ENCODE measurements at places on chromosomes 6 and 20.
A peak's percentile ranks its signal among the peaks of the same experiment; 100 is the strongest.

DNA sequence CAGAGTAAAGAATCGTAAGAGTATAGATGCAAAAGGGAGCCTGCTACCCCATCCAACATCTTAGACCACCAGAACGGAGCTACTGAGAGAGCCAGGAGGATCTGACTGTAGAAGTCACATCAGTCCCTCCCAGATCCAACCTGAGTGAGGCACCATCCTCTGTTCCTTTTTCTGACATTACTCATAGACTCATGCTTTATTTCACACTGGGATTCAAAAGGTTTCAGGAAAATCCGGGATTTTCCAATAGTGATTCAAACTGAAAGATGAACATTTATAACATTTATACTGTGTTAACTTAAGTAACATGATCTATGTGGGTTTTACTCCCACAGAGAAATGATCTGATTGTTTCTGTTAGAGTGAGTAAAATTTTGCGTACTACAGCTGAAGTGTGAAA is 868.6 kb upstream of the GJE1 start:
- peak; percentile 30 for DNase-seq

DNA sequence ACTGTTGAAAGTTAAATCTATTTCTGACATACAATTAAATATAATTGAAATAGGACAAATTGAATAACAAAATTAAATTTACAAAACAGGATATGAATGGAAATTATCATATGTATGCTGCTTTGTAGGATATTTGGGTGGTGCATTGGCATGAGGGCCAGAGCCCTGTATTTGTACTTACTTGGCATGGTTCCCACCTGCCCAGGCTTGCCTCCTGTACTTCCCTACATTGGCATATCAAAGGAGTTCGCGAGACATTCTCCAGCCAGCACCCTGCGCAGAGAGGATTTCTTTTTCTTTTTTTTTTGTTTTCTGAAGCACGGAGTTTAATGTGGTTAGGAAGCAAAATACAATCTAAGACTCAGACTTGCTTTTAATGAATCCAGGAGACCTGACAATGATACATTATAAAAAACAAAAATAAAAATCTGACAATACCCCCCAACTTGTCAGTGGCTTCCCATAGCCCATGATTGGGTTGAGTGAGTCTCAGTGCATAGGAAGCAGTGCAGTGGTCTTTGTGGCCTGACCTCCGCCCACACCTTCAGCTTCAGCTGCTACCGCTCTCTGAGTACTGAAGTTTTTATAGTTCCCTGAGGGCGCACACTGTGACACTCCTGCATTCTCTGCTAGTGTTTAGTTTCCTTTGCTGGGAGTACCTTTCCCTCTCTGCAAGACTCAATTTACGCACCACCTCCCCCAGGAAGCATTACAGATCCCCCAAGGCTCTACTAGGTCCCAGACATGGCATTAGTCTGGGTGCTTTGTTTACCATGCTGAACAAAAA is 440.8 kb downstream of the UTRN start:
- no peak for DNase-seq

- DNase-seq, result no peak
Measured at GRCh38 chr6:74447013-74447412, 751.0 kb downstream of the CD109 start.

GRCh38 chr6:34321821-34322220 is 70.6 kb downstream of the NUDT3 start:
- no peak for DNase-seq

DNA sequence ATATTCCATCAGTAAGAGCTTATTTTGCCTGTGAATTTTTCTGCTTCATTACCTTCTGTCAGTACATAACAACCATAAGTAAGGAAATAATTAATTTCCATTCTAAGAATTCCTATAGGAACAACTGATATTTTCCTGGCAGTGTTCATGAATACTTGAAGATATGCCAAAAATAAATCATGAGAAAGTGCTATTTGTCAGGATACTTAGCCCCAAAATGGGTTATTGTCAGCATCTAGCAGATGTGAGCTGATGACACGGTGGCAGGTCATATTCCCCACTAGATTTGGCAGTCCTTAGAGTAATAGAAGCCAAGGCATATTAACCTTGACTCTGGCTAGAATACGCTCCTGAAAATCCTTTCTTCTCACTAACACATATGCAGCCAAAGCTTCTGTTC is 43.2 kb upstream of the CRISP1 start:
- DNase-seq, result no peak

- DNase-seq, result no peak
Measured at GRCh38 chr20:61328911-61329558, 77.0 kb downstream of the CDH4 start.

- no peak for DNase-seq
Measured at GRCh38 chr20:57247292-57247965, 19.0 kb downstream of the BMP7 start.

DNA sequence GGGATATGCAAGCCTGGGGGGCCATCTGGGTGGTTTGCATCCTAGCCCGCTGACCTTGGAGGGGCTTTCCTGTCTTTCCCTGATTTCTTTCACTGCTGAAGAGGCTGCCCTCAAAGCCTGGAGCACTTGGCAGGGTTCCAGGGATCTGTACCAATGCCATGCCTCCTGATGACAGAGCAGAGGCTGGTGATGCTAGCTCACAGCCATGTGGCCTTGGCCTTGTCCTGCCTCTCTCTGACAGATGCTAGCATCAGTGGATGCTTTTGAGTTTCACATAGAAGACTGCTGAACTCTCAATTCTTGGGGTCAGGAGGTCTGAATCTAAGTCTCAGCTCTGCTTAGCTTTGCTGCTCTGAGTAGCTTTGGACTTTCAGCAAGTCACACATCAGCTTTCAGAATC is 21.9 kb upstream of the RREB1 start:
- DNase-seq, result peak; percentile 67

GRCh38 chr6:89874438-89874837 is 19.8 kb upstream of the GJA10 start:
- DNase-seq, result no peak

DNA sequence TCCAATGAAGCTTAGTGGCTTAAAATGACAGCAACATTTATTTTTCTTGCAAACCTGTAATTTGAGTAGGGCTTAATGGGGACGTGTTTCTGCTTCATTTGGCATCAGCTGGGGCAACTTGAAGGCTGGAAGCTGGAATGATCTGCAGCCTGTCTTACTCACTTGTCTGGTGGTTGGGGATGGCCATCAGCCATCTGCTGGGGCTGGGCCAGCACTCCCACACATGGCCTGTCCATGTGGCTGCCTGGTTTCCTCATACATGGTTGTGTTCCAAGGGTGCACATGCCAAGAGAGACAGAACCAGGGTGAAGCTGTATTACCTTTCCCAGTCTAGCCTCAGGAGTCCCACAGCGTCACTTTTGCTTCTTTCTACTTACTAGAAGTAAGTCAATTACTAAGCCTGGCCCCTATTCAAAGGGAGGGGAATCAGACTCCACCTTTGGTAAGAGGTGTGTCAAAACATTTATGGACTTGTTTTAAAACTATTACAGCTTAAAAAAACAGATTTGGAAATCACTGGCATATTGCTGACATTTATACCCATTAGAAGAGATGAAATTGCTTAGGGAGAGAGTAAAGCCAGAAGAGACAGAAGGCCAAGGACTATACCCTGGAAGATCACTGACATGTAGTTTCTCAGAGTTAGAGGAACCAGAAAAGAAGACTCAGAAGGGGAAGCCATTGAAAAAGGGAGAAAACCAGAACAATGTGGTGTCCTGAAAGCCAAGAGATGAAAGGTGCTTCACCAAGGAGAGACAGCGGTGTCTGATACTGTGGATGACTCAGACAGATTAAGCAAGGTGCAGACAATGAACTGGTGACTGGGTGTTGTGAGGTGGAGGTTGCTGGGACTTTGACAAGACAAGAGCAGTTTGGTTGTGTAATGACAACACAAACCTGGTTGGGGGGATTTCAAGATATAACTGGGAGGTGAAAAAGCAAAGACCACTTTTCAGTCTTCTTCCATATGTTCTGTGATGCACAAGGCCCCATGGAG is 345.2 kb downstream of the GJA1 start:
- no peak for DNase-seq

DNA sequence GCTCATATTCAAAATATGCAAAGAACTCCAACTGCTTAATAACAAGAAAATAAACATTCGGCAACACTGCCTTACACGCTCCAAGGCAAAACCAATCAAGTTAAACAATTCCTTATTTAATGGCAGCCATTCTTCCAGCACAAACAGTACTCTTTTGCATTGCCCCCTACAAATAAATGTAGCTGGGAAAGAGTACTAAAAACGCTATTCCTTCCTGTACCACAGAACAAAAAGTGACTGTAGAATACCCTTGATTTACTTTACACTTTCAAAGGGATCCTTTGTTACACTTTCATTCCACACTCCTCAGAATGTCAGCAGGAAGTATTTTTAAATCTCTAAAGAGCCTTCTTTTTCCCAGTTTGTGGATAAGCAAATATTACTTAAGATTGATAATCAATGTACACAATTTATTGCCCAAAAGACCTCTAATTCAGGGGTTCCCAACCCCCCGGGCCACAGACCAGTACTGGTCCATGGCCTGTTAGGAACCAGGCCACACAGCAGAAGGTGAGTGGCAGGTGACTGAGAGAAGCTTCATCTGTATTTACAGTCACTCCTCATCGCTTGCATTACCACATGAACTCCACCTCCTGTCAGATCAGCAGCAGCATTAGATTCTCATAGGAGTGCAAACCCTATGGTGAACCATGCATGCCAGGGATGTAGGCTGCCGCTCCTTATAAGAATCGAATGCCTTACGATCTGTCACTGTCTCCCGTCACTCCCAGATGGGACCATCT is 51.6 kb downstream of the MBOAT1 start:
- no peak for DNase-seq

GRCh38 chr6:19713411-19713810 is 123.8 kb upstream of the ID4 start:
- no peak for DNase-seq

DNA sequence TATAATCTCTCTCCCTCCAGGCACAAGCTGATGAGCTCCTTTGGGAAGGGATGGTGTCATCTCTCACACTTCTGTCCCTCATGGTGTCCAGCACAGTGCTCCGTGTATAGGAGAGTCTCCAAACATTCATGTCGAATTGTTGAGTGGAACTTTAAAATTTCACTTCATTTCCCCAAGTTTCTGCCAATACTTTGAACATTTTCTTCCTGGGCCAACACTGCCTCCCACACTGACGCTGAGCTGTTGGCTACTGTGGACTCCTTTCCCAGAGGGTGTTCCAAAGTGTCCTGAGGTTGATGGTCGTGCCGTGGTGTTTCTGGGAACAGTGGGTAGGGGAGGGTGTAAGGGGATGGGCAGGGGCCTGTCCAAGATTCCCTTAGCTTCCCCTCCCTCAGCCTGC is 122.7 kb downstream of the TIAM2 start:
- no peak for DNase-seq

GRCh38 chr6:90098001-90098531 is 198.6 kb downstream of the BACH2 start:
- DNase-seq, result no peak

- no peak for DNase-seq
Measured at GRCh38 chr20:5171064-5171789, 44.4 kb downstream of the CDS2 start.

DNA sequence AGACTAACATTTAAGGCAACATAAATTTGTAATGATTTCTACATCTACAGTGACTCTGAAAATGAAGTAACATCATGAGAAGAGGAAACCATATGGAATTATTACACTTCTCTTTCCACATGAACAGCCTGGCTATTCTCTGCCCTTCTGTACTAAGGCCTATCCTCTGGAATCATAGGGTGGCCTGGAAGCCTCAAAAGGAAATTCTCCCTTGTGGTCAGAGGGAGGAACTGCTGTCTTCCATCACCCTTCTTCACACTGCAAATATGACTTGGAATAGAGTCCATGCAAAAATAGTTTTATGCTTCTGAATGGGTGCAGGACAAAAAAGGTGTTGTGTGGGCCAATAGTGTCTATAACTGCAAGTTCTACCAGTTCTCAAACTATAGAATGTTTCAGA is 44.6 kb upstream of the SH3BGRL2 start:
- no peak for DNase-seq

GRCh38 chr20:44454306-44454963 is 21.2 kb upstream of the TTPAL start:
- DNase-seq, result no peak

DNA sequence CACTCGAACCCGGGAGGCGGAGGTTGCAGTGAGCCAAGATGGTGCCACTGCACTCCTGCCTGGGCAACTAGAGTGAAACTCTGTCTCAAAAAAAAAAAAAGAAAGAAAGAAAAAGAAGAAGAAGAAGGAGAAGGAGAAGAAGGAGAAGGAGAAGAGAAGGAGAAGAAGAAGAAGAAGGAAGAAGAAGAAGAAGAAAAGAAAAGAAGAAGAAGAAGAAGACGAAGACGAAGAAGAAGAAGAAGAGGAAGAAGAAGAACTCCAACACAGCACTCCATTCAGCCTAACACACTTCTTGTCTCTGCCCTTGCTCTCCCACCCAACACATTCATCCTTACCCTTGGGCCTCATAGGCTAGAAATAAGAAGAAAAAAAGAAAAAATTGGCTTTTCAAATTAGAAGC is 6.9 kb downstream of the ZFP57 start:
- DNase-seq, result no peak

GRCh38 chr6:89566930-89567629 is 71.5 kb downstream of the LYRM2 start:
- no peak for DNase-seq

GRCh38 chr20:31260326-31260932 is 3.0 kb downstream of the DEFB115 start:
- peak; percentile 68 for DNase-seq

DNA sequence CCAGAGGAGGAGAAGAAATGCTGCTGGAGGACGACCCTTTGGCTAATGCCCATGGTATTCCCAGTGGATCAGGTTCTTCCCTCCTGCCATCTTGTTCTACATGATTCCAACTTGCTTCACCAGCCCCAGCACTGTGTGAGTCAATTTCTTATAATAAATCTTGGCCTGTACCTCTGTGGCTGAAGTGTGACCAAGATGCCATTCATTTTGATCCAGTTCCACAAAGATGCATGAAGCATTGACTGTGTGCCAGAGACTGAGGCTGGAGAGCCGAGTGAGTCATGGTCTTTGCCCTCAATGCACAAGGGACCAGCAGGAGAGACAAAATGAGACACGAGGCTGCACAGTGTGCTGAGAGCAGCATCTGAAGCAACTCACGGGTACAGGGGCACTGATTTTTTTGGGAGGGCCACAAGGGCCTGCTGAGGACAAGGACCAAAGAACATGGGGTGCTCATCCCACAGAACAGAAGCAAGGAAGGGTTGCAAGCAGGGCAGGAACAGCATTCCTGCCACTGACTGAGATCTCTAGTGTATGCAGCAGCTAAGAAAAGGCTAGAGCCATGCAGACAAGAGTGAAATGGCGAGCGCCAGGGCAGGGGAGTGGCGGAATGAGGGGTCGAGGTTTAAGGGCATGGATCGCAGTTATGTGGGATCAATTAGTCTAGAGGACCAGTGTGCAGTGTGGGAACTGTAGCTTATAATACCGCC is 207.0 kb downstream of the THBS2 start:
- DNase-seq, result no peak

GRCh38 chr6:129605967-129606366 is 104.0 kb downstream of the ARHGAP18 start:
- no peak for DNase-seq

DNA sequence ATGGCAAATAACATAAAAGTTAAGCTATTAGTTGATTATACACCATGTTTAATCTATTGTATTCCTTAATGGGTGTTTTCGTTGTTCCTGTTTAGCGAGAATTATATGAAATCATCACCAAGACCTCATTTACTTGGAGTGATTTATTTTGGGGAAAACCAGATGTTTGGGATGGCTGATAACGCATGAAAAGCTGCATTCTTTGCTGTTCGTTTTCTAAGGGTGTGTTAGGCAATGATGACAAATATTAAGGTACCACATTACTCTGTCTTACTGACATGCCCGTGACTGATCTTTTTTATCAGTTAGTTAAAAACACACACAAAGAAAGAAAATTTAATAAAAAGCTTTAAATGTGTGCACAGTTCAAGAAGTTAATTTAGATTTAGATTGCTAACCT is 176.4 kb downstream of the ZFP64 start:
- no peak for DNase-seq

All from SHP77 (cell line).